ENCODE measurements at places on chromosomes 5 and 9.

DNA sequence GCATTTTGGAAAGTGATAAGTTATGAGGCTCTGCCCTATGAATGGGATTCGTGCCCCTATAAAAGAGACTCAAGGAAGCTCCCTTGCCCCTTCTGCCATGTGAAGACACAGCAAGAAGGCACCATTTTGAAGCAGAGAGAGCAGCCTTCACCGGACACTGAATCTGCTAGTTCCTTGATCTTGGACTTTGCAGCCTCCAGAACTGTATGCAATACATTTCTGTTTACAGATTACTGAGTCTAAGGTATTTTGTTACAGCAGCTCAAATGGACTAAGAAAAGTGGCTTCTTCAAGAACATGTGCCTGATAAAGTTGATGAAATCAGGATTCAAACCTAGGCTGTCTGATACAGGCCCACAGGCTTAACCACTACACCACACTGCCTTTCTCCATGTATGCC is 131.6 kb upstream of the MAP3K1 start:
- DNase-seq = no peak

GRCh38 chr5:138000102-138000723 is 32.7 kb downstream of the FAM13B start:
- DNase-seq = no peak

DNA sequence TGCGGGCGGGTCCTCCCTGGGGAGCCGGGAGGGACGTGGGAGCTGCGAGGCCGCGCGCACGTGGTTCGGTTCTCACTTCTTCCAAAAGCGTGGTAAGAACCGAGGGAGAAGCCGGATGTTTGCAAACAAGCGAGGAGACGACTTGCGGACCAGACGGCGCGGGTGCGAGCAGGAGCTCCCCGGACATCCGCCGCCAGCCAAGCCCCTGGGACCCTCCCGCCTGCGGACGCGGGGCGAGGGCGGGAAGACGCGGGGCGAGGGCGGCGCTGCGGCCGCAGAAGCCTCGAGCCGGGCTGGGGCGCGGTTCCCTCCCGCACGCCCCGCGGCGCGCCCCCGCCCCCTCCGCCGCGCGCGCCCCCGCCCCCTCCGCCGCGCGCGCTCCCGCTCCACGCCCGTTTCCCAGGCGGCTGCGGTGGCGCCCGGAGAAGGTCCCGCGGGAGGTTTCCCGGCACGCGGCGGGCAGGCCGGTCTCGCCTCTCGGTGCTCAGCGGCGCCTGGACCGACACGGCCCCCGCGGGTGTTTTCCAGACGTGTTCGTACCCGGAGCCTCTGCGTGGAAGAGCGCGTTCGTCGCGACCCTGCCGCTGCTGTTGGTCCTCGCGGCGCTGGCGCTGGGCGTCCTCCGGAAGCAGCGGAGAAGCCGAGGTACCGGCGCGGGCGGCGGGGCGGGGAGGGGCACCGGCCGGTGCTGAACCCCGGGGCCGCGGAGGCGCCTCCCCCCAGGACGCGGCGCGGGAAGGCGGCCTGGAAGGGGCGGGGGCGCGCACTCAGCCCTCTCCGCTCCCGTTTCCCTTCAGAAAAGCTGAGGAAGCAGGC is 12.8 kb downstream of the BTNL9 start:
- DNase-seq = peak; percentile 46

DNA sequence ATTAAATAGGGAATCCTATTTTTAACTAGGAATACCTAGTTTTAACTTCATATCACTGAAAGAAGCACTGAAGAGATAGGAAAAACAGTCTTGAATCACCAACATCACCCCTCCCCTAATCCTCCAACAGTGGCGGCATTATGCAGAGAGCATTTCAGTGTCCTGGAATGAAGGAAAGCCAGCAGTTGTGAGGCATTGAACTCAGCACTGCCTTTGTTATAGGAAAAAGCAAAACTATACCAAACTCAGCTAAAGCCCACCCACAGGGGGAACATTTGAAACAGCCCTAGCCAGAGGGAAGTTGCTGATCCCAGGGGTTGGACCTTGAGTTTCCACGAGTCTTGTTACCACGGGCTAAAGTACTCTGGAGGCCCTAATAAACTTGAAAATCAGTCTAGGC is 310.6 kb upstream of the EDIL3 start:
- DNase-seq = no peak

GRCh38 chr5:39256477-39257235 is 37.3 kb upstream of the FYB1 start:
- no peak for DNase-seq

GRCh38 chr5:153523211-153523610 is 32.7 kb downstream of the GRIA1 start:
- DNase-seq = no peak

DNA sequence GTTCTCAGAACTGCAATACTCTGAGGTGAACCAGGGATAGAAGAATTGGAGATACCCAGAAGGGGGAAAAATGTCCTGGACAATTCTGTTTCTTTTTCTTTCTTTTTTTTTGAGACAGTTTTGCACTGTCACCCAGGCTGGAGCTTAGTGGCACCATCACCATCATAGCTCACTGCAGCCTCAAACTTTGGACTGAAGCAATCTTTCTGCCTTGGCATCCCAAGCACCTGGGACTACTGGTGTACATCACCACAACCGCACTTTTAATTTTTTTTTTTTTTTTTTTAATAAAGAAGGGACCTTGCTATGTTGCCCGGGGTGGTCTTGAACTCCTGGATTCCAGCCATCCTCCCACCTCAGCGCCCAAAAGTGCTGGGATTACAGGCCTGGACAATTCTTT is 1.9 kb downstream of the EMB start:
- no peak for DNase-seq

DNA sequence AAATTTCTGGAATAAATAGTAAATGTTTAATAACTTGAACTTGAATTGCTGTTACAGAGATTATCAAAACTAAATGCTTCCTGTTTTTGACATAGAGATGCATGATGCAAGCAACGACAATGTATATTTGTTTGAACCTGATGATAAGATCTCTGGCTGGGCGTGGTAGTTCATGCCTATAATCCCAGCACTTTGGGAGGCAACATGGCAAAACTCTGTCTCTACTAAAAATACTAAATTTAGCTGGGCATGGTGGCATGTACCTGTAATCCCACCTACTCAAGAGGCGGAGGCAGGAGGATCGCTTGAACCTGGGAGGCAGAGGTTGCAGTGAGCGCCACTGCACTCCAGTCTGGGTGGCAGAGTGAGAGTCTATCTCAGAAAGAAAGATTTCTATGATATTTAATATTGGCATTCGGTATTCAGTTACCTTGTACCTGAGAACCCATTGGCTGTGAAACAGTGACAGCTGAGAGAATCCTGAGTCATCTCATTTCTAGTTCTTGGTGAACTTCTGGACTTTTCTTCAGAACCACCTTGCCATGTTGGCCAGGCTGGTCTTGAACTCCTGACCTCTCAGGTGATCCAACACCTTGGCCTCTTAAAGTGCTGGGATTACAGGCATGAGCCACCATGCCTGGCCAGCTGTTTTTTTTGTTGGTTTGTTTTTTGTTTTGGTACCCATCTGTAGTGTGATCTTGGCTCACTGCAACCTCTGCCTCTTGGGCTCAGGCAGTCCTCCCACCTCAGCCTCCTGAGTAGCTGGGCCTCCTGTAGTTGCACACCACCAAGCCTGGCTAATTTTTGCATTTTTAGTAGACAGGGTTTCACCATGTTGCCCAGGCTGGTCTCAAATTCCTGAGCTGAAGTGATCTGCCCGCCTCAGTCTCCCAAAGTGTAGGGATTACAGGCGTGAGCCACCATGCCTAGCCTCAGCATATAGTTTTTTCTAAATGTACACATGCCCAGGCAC is 10.0 kb upstream of the FGF18 start:
- no peak for DNase-seq

- no peak for DNase-seq
Observed at GRCh38 chr9:22033012-22033630, 24.0 kb upstream of the CDKN2B start.

GRCh38 chr9:134707731-134708671 is 66.4 kb downstream of the COL5A1 start:
- DNase-seq = no peak

GRCh38 chr9:89454498-89455355 is 43.2 kb downstream of the SEMA4D start:
- no peak for DNase-seq

DNA sequence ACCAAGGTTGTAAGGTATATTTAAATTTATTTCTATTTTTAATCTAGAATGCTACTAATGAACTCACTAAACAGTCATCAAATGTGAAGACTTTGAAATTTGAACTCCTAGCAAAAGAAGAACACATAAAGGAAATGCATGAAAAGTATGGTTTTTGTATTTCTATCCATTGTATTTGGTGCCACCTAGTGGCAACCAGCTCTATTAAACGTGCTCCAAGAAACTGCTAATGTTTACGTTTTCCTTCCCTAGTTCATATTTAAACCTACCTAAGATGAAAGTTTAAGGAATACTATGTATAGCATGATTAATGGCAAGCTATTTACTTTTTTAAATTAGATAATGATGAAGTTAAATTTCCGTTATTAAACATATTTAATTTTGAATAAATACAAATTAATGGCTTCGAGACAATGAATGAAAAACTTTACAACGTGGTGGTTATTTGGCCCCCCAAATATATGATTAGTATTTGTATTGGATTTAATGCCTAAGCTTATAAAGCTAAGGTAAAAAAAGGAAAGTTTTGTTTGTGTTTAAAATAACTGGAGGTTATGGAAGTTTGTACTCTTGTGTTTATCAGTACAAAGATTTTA is 115.9 kb upstream of the SH3GL2 start:
- DNase-seq = no peak

GRCh38 chr9:1048231-1048619 is 1.9 kb upstream of the DMRT2 start:
- DNase-seq = no peak

DNA sequence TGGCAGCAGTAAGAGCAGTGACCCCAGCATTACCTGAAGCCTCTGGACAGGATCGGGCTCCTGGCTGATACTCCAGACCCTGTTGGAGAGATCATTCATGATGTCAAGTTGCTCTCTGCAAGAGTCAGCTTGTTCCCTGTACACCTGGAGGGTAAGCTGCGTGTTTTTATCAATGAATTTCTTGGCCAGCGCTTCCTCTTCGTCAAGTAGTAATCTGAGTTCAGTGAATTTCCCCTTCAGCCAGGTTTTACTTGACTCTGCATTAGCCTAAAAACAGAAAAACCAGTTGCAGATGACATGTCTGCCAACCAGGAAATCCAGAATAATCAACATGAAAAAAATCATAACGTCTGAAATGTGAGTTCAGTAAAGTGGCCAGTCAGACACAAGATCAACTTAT is 19.1 kb downstream of the TRIM14 start:
- no peak for DNase-seq

DNA sequence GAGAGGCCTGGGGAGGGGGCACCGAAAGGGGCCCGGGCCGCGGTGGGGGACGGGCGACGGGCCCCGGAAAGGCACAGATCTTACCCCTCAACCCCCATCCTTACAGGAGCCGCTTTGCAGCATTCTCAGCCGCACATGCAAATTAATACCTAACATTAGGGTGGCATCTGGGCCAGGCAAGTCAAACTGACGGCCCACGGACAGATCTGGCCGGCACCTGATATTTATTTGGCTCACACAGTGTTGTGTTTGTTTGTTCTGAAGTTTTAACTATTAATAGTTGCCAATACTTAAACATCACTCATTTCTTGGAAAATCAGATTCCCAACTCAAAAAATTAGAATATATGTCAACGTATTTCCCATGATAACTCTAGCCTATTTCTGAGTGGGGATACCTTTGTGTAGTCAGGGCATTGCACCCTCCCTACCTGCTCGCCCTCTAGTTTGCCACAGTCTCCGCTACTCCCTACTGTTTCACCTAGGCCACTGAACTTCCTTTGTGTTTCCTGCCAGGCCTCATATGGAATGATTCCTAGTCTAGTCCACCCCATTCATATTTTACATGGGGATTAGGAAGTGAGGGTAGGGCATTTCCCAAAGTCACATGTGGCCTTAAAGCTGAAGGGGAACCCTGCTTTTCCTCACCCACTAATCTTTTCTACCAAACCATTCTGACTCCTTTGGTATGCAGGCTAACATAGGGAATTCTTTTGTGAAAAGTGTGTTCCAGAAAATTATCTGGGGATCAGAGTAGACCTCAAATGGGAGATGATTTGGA is 71.9 kb upstream of the LARP1 start:
- no peak for DNase-seq

- no peak for DNase-seq
Observed at GRCh38 chr5:15027764-15028163, 156.2 kb upstream of the ANKH start.

DNA sequence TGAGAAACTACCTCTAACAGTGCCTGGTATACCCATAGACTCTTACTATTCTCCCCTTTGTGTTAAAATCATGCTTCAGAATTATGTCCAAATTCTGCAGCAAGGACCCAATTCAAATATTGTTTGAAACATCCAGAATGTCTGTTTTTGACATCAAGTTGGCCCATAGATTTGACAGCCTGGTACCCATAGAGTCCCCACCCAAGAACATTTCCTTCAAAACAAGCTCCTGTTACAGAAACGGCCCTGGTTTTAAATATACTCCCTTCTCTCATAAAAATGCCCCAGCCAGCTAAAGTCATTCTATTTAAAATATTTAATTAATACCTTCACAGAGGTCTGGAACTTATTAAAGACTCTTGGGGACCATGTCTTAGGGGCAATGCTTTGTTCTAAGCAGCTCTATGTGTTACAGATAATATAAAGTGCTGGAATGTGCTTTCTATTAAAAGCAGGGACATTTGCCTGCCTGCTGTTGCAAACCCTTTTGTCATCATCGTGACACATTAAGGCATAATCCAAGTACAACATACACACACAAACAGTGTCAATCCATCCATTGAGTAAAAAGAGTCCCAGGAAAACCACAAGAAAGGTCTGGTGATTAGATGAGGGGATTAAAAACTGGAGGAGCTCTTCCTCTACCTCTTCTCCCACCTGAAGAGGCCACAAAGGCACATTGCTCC is 321.7 kb downstream of the MLLT3 start:
- no peak for DNase-seq

GRCh38 chr9:1298046-1298445 is 247.9 kb downstream of the DMRT2 start:
- DNase-seq = no peak

DNA sequence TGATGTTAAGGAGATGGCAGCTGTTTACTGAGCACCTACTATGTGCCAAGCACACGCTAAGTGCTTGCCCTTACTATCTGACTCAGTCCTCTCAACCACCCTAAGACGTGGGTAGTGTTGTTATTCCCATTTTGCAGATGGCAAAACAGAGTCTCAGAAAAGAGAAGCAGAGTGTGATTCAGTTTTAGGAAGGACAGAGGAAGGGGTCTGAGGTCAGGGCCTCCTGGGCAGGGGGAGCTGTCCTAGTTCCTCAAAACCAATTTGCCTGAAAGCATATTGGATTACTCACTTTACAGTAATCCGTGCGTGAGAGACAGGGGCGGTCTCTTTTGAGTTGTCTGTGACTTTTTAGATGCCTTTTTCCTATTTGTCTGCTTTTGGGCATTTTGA is 23.2 kb downstream of the DNM1 start:
- no peak for DNase-seq

GRCh38 chr5:62948301-62948700 is 369.7 kb downstream of the LRRC70 start:
- no peak for DNase-seq
